ENCODE measurements at places on chromosomes 13 and 19. TPM values are rescaled to one million over a fixed set of nuclear protein-coding genes. Genes with fewer than 3 reads are reported as not detected.

GRCh38 chr19:32350987-32351348 is 5.6 kb downstream of the ZNF507 start:
- no peak for DNase-seq

DNA sequence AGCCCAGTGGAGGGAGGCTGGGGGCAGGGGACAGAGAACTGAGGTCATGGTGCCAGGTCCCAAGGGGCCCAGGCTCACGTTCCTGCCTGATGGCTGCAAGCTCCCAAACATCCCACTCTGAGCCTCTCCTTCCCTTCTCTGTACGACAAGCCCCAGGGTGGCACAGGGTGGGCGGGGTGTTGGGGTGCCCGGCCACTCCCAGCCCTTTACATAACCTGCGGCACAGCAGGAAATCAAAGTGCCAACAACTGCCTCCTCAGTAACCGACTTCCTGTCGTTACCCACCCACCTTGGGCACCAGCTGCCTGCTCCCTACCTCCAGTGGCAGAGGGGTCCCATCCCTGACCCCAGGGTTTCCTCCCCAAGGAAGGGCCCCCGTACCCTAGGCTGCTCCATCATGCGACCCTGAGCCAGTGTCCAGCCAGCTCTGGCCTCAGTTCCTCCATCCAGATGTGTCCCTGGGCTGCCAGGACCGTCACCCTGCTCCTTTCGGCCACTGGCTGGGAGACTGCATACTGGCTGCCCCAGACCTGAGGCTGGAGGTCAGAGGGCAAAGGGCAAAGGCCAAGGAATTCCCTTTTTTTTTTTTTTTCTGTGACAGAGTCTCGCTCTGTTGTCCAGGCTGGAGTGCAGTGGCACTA is 27.7 kb upstream of the NFIC start:
- no peak for DNase-seq

- peak; percentile 31 for DNase-seq
Observed at GRCh38 chr13:40232311-40233040, 434.0 kb downstream of the FOXO1 start.

The CEACAM18 gene
- not detected for total RNA-seq

The APC2 gene
- total RNA-seq = 371 TPM

The FBXO17 gene
- total RNA-seq = 5.5 TPM

The SAFB2 gene
- total RNA-seq = 70.9 TPM

The PVR gene
- 14.8 TPM for total RNA-seq

DNA sequence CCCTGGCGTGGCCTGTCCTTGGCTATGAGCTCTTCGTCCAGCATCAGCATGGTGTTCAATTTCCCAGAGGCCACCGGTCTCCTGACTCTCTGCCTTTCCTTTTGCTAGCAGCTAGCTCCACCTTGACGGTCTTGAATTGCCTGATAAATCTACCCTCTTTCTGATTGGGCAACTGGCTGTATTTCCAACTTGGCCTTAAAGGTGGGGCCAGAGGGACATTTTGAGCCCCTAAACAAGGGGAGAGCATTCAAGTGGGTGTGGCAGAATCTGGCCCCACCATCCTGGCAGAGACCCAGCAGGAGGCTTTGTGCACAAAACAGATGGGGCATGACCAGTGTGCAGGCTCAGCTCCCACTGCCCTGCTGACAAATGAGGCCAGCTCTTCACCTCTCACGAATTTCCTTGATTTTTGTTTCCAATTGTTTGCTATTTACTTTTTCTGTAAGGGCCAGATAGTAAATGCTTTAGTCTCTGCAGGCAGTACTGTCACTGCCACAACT is 148.9 kb upstream of the VSTM2B start:
- DNase-seq = no peak

GRCh38 chr13:76656500-76656899 is 229.7 kb downstream of the KCTD12 start:
- no peak for DNase-seq

DNA sequence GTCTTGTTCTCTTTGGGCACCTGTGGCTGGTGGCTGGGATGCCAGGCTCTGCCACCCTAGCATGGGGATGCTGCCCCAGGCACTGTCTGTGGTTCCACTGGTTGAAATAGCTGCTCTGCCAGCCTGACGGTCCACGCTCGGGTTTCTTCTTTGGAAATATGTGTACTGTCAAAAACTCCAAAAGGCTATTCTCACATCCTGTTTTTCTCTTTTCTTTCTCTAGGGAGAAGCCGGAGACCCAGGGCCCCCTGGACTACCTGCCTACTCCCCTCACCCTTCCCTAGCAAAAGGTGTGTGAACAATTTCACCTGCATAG is 115.0 kb downstream of the RAB20 start:
- no peak for DNase-seq

- no peak for DNase-seq
Observed at GRCh38 chr13:24741016-24741662, 22.8 kb upstream of the RNF17 start.

DNA sequence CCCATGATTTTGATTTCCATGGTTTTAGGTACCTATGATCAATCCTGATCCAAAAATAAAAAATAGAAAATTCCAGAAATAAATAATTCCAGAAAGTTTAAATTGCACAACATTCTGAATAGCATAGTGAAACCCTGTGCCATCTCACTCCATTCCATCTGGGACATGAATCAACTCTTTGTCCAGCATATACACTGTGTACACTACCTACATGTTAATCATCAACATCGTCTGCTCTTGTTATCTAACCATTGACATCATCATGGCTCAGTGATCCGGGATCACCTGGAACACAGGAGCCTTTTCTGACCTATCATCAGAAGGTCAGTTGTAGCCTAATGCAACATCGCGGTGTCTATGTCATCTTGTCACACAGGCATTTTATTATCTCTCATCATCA is 75.6 kb downstream of the MYO16 start:
- no peak for DNase-seq

The KCNK6 gene
- total RNA-seq = 2.7 TPM

DNA sequence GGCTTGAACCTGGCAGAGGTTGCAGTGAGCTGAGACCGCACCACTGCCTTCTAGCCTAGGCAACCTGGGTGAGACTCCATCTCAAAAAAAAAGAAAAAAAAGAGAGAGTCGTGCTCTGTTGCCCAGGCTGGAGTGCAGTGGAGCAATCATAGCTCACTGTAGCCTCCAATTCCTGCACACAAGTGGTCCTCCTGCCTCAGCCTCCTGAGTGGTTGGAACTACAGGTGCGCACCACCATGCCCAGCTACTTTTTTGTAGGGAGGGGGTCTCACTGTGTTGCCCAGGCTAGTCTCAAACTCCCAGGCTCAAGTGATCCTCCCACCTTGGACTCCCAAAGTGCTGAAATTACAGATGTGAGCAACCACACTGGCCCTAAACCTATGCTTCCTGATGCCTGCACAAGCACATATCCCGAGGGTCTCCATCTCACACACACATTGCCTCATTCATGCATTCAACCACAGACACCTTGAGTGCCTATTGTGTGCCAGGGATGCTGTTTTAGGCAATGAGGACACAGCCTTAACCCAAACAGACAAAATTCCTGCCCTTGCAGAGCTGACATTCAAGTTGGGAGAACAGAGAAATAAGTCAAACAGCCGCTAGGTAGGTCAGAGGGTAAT is 2.2 kb downstream of the ANGPTL6 start:
- no peak for DNase-seq

The ZNF468 gene
- 44.6 TPM for total RNA-seq

GRCh38 chr13:67772807-67773453 is 542.8 kb upstream of the PCDH9 start:
- no peak for DNase-seq

- no peak for DNase-seq
Observed at GRCh38 chr13:96141032-96141431, 51.1 kb downstream of the HS6ST3 start.

- no peak for DNase-seq
Observed at GRCh38 chr19:4592445-4592844, 33.0 kb upstream of the SEMA6B start.

DNA sequence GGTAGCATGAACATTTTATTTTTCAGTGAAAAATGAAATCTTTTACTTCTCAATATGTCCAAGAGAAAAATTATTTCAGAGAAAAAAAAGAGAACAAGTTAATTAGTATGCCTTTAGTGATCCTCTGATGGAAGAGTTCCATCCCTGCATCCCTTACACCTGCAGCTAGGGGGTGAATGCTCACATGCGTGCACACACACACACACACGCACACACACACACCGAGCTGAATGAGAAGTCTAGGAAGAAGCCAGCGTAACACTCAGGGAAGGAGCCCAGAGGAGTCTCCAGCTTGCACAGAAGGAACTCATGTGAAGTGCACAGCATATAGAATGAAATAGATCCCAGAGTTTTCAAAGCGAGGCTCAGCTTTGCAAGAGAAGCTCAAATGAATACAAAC is 510.5 kb downstream of the IRS2 start:
- DNase-seq = peak; percentile 49

GRCh38 chr19:7004313-7004931 is 16.8 kb downstream of the MBD3L2B start:
- no peak for DNase-seq

- no peak for DNase-seq
Observed at GRCh38 chr19:35671818-35672217, 5.5 kb downstream of the UPK1A start.

- DNase-seq = no peak
Observed at GRCh38 chr19:41416194-41416674, 10.9 kb downstream of the B3GNT8 start.

- no peak for DNase-seq
Observed at GRCh38 chr13:111066544-111066943, 48.6 kb upstream of the ARHGEF7 start.

The IGFL3 gene
- not detected for total RNA-seq

- no peak for DNase-seq
Observed at GRCh38 chr13:104980586-104980985, 1554.9 kb downstream of the EFNB2 start.

- peak; percentile 81 for DNase-seq
Observed at GRCh38 chr19:19540715-19541515, 2.9 kb downstream of the CILP2 start.

GRCh38 chr13:96650301-96650886 is 343.9 kb downstream of the OXGR1 start:
- DNase-seq = no peak

DNA sequence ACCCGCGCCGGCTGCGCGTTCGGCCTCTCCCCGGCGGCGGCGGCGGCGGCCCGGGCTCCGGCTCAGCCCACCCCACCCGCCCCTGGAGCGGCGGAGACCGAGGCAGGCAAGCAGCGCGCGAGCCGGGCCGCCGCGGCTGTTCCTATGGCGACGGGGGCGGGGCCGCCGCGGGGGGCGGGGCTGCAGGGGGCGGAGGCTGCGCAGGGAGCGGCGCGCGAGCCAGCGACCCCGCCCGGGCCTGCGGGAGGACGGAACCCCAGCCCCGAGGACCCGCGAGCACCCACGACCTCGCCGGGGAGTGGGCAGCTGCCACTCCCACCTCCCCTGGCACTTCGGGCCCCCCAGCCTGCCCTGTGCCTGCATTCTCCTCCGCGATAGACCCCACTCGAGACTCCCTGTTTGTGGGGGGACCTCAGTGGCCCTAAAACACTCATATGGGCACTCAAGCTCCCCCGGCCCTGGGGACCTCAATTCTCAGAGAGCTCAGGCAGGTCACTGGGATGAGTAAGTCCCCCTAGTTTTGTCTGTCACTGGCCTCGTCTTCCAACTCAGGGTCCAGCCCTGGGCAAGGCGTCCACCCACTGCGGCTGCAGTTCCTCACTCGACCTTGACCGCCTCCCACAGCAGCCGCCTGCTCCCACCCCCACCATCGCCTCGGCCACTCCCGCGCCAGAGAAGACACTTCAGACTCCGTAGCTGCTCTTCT is at the start of gene CTXN1:
Gene CTXN1 (minus strand): TSS at position 115 of the 706 bp plus-strand sequence. CDS start 597 bp downstream, outside the sequence.
- DNase-seq = peak; percentile 91

DNA sequence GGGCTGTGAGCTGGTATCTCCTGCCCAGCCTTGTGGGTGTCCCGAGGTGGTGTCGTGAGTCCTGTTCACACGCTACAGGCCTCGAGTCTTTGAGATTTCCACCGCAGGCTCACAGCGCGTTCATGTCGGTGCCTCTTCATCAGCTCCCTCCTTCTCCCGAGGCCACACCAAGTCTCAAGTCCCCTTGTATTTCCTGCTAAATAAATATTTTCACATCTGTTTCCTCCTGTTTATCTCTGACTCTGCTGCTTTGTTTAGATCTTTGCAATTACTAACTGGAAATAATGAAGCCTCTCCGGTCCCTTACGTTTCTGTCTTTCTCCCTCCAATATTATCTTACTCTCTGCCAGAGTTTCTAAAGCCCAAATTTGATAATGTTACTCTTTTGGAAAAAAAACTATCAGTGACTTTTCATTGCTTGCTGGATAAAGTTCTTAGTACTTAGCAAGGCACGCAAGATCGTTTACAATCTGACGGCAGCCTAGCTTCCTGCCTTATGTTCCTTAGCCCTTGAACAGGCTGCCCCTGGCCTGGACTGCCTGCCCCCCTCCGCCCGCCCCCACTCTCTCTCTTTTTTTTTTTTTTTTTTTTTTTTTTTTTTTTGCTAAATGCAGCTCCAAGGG is 130.5 kb upstream of the RNF113B start:
- no peak for DNase-seq

GRCh38 chr19:45484273-45484945 is 12.4 kb downstream of the RTN2 start:
- no peak for DNase-seq

GRCh38 chr19:40974633-40975037 is 16.4 kb upstream of the CYP2B6 start:
- DNase-seq = peak; percentile 75

Data from glutamatergic neuron (in vitro differentiated cells).